ENCODE measurements at places on chromosomes 6 and 20. TPM values are rescaled to one million over a fixed set of nuclear protein-coding genes. Genes with fewer than 3 reads are reported as not detected.

TMX4 gene
- 61.9 TPM for total RNA-seq

BEND3 gene
- total RNA-seq, result 2.2 TPM

SLC17A1 gene
- not detected for total RNA-seq

CTAGE9 gene
- total RNA-seq, result not detected

C2 gene
- total RNA-seq, result 19.1 TPM

NRN1 gene
- total RNA-seq, result 142 TPM

HSP90AB1 gene
- 845 TPM for total RNA-seq

RFX6 gene
- not detected for total RNA-seq

GRIK2 gene
- total RNA-seq, result 0.32 TPM

OR2J3 gene
- not detected for total RNA-seq

FOXF2 gene
- 5.7 TPM for total RNA-seq

IL17A gene
- not detected for total RNA-seq

TCEA2 gene
- total RNA-seq, result 17.5 TPM

KIFC1 gene
- 15.9 TPM for total RNA-seq

KPNA5 gene
- 9.4 TPM for total RNA-seq

Measured in articular chondrocyte of knee joint (primary cell).